Stimulated activated CD8-positive, alpha-beta memory T cell treated with anti-CD3 and anti-CD28 coated beads, Interleukin-7, amount 100 ng/mL, for 4 hours (primary cell): ENCODE measurements at places on chromosomes 12 and 14.
A peak's percentile ranks its signal among the peaks of the same experiment; 100 is the strongest.

DNA sequence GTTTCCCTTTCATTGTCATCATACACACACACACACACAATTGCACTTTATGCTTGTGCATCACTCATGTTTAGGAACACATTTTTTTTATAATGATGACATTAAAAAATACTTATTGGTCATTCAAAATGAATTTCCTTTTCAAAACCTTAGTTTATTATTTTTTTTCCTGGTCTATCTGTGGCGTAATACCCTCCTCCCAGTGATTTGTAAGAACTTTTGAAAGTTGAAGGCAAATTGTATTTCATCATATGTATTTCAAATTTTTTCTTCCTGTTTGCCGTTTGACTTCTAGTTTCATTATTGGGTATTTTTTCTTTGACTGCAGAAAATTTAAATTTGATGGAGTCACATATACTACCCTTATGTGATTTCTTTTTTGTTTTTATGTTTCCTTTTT lies 2.5 kb upstream of the LRRK2 start:
- DNase-seq = no peak

DNA sequence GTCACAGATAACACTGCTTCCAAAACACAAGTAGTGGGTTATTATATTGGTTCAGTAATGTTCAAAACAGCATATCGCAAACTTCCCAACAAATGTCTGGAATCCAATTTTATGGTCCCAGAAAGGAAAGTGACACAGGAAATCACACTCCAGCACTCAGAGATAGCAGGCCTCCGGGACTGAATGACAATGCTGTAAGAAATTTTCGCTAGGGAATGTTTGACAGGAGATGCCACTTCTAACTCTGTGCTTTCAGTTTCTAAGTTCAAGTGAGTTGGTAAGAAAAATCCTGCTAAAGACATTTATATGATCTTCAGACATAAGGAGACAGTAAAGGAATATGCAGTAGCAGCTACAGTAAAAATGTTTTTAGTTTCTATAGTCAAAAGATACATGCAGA lies 93.2 kb downstream of the SLC2A13 start:
- DNase-seq = no peak

- no peak for DNase-seq
Measured at GRCh38 chr12:59147791-59148190, 227.5 kb upstream of the LRIG3 start.

GRCh38 chr12:124359671-124360581 lies 65.0 kb downstream of the RFLNA start:
- no peak for DNase-seq

GRCh38 chr12:25752710-25753309 lies 199.7 kb upstream of the LMNTD1 start:
- DNase-seq = no peak

DNA sequence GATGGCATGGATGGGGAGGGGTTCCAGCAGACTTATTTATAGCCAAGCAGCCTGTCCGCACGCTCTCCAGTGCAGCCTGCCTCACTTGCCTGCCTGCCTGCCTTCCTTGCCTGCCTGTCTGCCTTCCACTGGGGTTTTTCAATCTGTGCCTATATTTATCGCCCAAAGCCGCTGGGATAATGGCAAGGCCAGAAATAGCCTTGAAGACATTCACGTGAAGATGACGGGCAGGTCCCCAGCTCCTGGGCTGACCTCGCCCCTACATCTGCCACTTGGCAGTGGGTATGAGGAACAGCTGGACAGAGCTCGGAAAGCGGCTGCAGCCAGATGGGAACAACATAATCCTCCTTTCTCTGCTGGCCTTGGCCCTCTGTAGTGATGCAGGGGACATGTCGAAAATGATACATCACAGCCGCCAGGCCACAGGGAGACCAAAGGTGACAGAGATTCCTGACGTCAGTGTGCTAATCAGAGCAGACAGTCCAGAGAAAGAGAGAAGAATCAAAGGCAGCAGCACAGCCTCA lies 53.3 kb downstream of the PITPNM2 start:
- no peak for DNase-seq

- DNase-seq = no peak
Measured at GRCh38 chr12:103386451-103386850, 109.3 kb downstream of the C12orf42 start.

DNA sequence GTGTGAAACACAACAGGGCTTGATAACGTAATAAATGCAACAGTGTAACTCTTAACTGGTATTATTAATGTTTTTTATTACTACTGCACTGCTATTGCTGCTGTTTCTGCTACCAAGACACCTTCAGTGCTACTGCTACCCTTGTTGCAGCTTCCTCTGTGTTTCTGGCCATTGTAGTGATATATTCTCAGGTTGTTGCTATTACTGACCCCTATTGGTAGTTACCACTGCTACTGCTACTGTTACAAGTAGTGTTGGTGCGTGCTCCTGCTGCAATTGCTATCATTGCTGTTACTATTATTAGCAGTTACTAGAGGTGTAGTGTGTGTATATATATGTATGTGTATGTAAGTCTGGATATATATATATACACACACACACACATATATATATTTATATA lies 87.2 kb upstream of the PTPRB start:
- DNase-seq = no peak

DNA sequence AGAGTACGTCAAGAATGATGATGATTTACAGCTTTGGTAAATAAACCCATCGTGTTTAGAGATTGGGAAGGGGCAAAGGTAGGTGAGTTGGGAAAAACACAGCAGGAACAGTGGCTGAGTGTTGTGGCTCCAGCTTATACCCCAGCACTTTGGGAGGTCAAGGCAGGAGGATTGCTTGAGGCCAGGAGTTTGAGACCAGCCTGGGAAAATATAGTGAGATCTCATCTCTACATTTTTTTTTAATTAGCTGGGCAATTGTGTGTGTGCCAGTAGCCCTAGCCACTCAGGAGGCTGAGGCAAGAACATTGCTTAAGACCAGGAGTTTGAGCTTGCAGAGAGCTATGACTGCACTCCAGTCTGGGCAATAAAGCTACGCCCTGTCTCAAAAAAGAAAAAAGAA lies 77.1 kb downstream of the RASSF9 start:
- DNase-seq = no peak

GRCh38 chr12:107242189-107242588 lies 148.8 kb upstream of the CRY1 start:
- DNase-seq = no peak

DNA sequence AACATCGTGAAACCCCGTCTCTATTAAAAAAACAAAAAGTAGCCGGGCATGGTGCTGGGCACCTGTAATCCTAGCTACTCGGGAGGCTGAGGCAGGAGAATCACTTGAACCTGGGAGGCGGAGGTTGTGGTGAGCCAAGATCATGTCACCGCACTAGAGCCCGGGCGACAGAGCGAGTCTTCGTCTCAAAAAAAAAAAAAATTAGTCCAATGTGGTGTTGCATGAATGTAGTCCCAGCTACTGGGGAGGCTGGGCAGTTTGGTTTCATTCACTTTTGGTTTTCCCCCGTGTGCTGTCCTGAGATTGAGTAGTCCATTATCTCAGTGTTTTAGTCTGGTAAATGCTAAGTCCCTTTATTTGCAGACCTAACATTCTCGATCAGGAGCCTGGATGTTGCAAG lies 19.5 kb downstream of the RPS29 start:
- no peak for DNase-seq

- no peak for DNase-seq
Measured at GRCh38 chr12:95337146-95337545, 119.5 kb downstream of the VEZT start.

DNA sequence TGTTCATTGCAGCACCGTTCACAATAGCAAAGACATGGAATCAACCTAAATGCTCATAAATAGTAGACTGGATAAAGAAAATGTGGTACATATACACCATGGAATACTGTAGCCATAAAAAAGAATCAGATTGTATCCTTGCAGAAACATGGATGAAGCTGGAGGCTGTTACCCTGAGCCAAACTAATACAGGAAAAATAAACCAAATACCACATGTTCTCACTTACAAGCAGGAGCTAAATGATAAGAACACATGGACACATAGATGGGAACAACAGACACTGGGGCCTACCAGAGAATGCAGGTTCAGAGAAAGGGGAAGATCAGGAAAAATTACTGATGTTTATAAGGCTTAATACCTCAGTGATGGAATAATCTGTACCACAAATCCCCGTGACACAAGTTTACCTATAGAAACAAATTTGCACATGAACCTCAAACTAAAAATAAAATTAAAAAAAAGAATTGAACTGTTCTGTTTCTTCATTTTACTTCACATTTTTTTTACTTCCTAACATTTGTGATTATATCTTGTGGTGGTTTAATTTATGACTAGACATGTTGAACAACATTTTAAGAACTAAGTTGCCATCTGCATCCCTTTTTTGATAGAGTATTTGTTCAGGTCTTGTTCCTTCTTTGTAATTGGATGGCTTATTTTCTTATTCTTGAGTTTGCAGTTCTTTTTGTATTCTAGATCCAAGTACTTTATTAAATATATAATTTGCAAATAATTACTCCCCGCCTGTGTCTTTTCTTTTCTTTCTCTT lies 835.2 kb downstream of the FSCB start:
- no peak for DNase-seq

DNA sequence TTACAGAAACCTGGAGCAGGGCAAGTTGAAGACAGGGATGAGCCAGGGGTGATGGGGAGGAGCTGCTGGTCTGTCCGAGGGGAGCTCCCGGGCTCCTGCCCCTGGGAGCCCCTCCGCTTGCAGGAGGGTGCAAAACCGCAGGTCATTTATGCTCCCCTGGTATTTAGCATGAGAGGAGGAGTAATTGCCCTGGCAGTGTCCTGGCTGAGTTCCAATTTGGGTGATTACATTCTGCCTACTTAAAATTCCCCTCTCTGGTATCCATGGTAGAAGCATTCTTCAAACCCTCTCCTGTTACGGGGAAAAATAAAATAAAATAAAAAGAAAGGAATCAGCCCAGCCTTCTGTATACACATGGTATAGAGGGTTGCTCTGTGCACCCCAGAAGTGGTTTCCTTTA lies 61.7 kb upstream of the VRK1 start:
- DNase-seq = no peak

DNA sequence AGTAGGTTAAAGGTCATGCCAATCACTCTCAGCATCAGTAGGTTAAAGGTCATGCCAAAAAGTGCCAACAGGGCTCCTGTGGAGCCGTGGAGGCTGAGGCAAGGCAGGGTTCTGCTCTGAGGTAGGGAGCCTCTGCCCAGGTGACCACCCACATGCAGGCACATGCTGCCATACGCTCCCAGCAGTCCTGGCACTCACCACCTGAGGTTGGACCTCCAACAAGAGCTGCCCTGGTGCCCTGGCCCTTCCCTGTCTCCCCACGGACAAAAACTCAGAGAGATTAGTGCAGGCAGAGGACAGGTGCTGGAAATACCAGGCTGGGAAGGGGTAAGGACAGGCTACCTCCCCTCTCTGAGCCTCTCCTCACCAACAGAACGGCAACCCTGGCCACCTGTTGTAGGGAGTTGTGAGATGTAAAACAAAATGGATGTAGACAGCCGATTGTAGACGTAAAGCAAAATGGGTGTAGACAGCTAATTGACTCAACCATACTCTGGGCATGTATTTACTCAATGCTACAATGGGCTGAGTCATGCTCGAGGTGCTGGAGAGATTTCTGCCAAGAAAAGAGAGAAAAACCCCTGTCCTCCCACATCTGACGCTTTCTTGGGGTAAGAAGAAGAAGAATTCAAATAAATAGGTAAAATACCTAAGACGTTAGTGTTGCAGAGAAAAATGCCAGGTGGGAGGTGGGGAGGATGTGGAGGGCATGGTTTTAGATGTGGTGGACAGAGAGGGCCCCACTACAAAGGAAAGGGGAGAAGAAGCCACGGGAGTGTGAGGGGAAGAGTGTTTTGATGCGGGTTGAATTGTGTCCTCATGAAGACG lies 32.4 kb downstream of the LTBP2 start:
- DNase-seq = peak; percentile 16

GRCh38 chr14:52917735-52918134 lies 33.1 kb downstream of the FERMT2 start:
- DNase-seq = no peak

- no peak for DNase-seq
Measured at GRCh38 chr12:4432878-4433744, 12.5 kb downstream of the FGF6 start.

DNA sequence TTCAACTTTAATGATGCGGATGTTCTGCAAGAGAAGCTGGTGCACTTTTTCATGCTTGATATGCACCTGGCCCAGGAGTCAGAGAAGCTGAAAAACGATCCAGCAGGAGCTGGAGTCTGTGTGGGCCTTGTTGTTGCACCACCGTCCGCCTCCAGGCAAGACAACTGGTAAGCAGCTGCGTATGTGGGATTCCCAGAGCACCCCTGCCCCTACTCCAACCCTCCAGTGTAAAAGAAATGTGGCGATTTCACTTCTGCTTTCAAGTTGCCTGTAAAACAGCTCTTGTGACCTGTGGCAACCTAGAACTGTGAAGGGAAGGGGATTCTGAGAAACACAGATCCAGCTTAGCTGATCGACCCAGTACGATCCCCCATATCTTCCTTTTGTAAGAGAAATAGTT lies 154.1 kb upstream of the PELI2 start:
- no peak for DNase-seq

DNA sequence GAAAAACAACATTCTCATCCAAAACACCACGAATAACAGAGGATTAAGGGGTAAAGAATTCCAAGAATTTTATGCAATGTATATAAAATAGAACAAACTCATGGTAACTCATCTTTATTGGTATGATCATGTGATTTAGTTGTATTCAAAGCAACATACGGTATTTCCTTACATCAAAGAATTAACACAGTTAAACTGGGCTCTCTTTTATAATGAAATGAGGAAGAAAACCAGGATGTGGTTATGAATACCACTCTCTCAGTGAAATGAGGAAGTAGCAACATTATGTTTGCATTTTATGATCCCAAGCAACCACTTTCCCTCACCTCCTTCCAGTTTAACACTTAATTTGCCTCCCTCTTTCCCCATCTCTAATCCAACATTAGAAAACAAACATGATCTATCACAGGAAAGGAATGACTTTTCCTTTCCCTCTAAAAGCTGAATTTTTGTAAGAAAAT lies 22.9 kb downstream of the SPTLC2 start:
- DNase-seq = no peak

DNA sequence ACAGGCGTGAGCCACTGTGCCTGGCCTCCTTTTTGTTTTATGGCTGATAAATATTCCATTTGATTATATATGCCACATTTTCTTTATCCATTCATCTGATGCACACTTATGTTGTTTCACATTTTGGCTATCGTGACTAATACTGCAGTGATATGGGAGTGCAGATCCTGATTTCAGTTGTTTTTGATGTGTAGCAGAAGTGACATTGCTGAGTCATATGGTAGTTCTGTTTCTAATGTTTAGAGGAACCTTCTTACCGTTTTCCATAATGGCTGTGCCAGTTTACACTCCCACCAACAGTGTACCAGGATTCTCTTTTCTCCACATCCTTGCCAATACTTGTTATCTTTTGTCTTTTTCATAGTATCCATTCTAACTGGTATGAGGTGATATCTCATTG lies 235.9 kb downstream of the ERC1 start:
- DNase-seq = no peak

DNA sequence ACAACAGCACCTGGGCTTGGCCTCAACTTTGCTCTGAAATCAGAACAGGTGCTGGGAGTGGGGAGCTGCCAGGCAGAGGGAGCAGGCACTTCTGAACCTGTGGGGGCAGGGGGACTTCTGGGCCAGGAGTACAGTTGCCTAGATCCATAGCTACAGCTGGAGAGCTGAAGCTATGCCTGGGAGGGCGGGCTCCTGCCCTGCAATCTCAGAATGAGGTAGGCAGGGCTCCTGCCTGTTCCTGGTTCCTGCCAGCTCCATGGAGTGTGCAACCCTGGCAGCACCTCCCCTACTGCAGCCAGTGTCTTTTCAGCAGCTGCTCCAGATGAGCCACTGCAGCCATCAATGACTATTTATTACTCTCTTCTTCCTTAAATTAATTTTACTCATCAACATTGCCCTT lies 62.1 kb upstream of the NAV3 start:
- no peak for DNase-seq
